ENCODE measurements at places on chromosomes 4 and X.

DNA sequence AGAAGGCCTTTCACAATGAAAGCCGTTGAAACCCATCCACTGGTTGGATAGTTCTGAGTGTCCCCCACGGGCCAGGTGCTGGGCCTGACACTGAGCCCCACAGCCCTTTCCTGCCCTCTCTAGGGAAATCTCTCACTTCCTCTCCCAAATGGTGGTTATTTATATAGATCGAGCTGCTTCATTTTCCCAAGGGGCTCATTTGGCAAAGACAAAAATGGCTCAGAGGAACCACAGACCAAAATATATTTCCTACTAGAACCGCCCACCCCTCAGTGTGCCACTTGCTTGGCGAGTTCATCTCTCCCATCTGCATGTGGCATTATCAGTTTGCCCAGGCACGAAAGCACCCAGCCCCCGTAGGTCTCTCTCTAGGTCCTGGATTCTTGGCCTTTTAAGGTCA is 53.3 kb upstream of the STIM2 start:
- no peak for DNase-seq

- DNase-seq, result no peak
Observed at GRCh38 chrX:154502098-154502497, 11.7 kb upstream of the SLC10A3 start.

GRCh38 chr4:83283181-83283580 is 1.4 kb downstream of the COQ2 start:
- no peak for DNase-seq

- no peak for DNase-seq
Observed at GRCh38 chrX:8946563-8946962, 87.4 kb downstream of the FAM9B start.

- no peak for DNase-seq
Observed at GRCh38 chr4:92249541-92249940, 54.2 kb upstream of the GRID2 start.

- no peak for DNase-seq
Observed at GRCh38 chr4:57103051-57103450, 7.1 kb downstream of the IGFBP7 start.

GRCh38 chr4:104749062-104749461 is 254.4 kb upstream of the CXXC4 start:
- DNase-seq, result no peak

GRCh38 chr4:110641218-110641617 is 18.3 kb upstream of the PITX2 start:
- no peak for DNase-seq

- no peak for DNase-seq
Observed at GRCh38 chr4:138845054-138845453, 170.5 kb upstream of the NOCT start.

DNA sequence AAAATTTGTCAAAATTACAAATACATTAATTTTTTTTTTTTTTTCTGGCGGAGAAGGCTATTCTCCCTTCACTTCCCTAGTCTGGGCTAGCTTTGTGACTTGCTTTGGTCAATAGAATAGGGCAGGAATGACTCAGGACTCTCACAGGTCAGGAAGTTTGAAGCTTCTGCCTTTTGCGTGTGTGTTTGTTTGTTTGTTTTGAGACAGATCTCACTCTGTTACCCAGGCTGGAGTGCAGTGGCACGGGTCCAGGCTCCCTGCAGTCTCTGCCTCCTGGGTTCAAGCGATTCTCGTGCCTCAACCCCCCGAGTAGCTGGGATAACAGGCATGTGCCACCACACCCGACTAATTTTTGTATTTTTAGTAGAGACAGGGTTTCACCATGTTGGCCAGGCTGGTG is 55.9 kb upstream of the USP9X start:
- no peak for DNase-seq

GRCh38 chr4:177860171-177860570 is 417.9 kb upstream of the AGA start:
- no peak for DNase-seq

GRCh38 chrX:150907474-150907873 is 9.0 kb upstream of the CD99L2 start:
- DNase-seq, result no peak

DNA sequence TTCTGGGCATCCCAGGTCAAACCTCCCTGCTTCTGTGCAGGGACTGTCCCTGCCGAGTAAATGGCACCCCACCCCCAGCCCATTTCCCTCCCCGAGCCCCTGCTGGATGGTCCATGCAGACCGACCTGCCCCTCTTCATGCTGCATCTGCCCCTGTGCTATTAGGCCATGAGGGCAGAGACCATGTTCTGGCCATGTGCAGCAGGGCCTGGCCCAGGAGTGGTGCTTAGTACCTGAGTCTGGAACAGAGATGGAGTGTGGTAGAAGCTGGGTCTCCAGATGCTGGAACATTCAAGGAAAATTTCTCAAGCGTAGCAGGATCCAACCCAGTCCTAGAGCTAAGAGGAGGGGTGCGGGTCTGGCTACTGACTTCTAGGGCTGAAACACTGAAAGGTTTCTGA is 15.3 kb upstream of the UBA1 start:
- no peak for DNase-seq
